Stomach (tissue), 19 donors: ENCODE measurements at places on chromosomes 6 and 20. TPM values are rescaled to one million over a fixed set of nuclear protein-coding genes. Genes with fewer than 3 reads are reported as not detected.

GRCh38 chr6:47521961-47522360 lies 44.4 kb downstream of the CD2AP start:
- no peak overlapping the region for H3K27ac ChIP-seq
- DNase-seq, result no peak
- H3K4me3 ChIP-seq, result no peak overlapping the region
- H3K36me3 ChIP-seq, result no peaks in the 10 kb centered on the region
- H3K27me3 ChIP-seq, result no peaks in the 10 kb centered on the region

DNA sequence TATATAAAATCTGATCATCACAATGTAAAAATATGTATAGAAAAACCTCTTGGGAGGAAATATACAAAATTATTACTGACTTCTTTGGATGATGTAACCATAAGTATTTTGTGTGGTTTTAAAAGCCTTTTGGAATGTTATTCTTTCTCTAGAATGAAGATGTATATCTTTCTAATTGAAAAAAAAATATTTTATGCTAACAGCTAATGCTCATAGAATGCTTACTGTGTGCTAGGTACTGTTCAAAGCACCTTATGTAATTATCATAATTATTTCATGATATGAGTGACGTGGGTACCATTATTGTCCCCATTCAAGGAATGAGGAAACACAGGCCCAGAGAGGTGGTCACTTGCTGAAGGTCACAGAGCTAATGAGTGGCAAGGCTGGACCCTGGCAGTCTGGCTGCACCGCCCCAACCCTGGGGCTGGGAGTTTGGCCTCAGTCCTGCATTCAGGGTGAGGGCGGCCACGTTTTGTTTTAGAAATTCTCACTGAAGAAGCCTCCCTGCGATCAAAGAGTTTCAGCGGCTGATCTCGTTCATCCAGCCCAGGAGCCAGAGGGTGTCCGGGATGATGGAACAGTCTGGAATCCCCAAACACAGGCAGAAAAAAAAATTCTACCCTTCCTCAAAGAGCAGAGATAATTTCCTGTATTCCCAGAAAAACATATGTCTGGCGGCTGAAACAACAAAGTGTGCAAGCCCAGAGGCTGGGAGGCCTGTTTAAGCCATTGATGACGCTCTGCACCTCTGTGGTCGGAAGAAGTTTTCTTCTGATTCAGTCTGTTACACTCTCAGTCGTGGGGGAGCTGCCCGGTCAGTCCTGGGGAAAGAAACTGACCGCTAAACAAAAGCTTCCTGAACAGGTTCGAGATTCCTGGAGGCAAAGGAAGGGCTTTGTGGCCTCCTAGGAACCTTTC lies 37.3 kb downstream of the TFEB start:
- no peak overlapping the region for H3K27ac ChIP-seq
- H3K27me3 ChIP-seq, result no peaks in the 10 kb centered on the region
- H3K4me3 ChIP-seq, result no peak overlapping the region
- peaks cover 8% of the 10 kb centered on the region for H3K4me1 ChIP-seq

DNA sequence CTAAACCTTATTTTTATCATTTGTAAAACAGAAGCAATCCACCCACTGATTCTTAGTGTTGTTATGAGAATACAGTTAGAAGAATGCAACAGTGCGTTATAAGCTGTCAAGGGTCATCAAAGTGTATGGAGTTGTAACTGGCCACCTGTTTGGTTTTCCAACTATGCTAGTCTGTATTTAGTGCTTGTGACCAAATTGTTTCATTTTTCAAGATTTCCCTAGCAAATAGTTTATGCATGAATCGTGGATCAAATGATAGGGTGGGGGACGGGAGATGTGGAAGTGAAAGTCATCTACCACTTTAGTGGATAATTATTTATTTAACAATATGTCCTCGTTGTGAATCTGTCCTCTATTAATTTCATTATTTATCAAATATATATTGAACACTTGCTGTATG lies 175.4 kb upstream of the HDDC2 start:
- no peaks in the 10 kb centered on the region for H3K4me1 ChIP-seq
- H3K27ac ChIP-seq, result no peak overlapping the region
- H3K27me3 ChIP-seq, result no peaks in the 10 kb centered on the region
- no peak overlapping the region for H3K4me3 ChIP-seq
- DNase-seq, result no peak
- H3K36me3 ChIP-seq, result no peaks in the 10 kb centered on the region

DNA sequence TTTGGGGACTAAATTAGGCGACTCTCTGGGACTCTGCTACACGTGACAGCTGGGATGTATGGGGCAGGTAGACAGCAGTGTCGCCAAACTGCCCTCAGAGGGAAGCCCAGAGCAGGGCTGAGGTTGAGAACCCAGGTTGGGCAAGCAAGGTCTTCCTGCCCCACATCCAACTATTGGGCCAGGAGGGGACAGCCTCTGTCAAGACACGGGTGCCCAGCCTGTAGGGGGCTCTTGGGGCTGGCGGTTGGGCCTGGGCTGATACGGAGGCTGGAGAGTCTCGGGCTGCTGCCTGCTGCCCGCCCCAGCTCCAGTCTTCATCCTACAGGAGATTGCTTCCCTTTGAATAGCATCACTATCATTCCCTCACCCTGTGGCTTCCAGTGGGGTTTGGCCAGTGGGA lies 33.3 kb downstream of the CPNE5 start:
- no peaks in the 10 kb centered on the region for H3K4me1 ChIP-seq
- H3K36me3 ChIP-seq, result no peaks in the 10 kb centered on the region
- H3K4me3 ChIP-seq, result no peak overlapping the region
- H3K27ac ChIP-seq, result no peak overlapping the region

GRCh38 chr6:138555421-138555988 lies 56.2 kb upstream of the NHSL1 start:
- DNase-seq, result no peak
- no peaks in the 10 kb centered on the region for H3K36me3 ChIP-seq
- H3K4me1 ChIP-seq, result peaks cover 14% of the 10 kb centered on the region
- H3K27me3 ChIP-seq, result no peaks in the 10 kb centered on the region
- no peak overlapping the region for H3K4me3 ChIP-seq

DNA sequence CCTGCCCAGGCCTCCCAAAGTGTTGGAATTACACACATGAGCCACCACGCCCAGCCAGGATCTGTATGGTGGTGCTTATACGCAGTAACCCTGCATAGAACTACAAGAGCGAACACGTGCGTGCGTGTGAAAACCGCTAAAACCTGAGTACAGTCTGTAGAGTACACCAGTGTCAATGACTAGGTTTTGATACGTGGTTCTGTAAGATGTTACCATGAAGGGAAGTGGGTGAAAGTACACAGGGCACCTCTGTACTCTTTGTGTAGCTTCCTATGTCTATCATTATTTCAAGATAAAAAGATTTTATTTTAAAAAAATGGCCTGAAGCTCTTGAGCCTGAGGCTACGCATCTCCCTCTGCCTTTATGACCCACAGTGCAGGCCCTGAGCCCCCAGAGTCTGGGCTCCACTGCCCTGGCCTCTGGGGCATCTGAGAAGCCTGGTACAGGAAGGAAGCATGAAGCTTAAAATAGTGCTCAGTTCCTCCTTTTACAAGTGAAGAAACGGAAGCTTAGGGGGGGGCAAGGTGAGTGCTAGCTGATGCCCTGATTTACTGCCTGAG lies 21.6 kb downstream of the LY86 start:
- no peak overlapping the region for H3K4me3 ChIP-seq
- no peaks in the 10 kb centered on the region for H3K36me3 ChIP-seq
- H3K27me3 ChIP-seq, result no peaks in the 10 kb centered on the region
- peak; percentile 53 for DNase-seq
- H3K27ac ChIP-seq, result no peak overlapping the region

GRCh38 chr6:119493980-119494379 lies 144.4 kb upstream of the MAN1A1 start:
- H3K4me3 ChIP-seq, result no peak overlapping the region
- no peaks in the 10 kb centered on the region for H3K36me3 ChIP-seq
- no peaks in the 10 kb centered on the region for H3K27me3 ChIP-seq
- H3K4me1 ChIP-seq, result no peaks in the 10 kb centered on the region

- H3K27ac ChIP-seq, result no peak overlapping the region
- H3K4me1 ChIP-seq, result no peaks in the 10 kb centered on the region
- no peak for DNase-seq
- H3K27me3 ChIP-seq, result no peaks in the 10 kb centered on the region
- no peak overlapping the region for H3K4me3 ChIP-seq
Measured at GRCh38 chr6:21998582-21998981, 298.3 kb downstream of the PRL start.

DNA sequence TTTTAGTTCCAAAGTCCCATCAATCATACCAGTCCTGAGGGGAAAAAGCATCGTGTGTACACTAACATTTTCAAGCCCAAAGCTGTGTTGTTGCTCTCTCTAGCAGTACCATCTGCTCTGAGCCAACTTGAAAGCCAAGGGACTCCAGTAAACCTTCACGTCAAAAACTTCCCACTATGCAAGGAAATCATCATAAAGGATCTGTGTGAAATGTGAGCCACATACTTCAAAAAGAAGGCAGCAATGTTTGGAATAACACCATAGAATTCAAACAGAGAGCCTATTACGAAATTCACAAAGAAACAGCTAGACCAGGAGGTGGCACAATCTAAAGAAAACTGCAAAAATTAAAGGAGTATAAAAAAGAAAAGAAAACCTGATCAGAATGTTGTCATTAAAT lies 399.8 kb upstream of the EPHA7 start:
- H3K4me1 ChIP-seq, result no peaks in the 10 kb centered on the region
- no peaks in the 10 kb centered on the region for H3K36me3 ChIP-seq
- no peak overlapping the region for H3K27ac ChIP-seq
- no peak overlapping the region for H3K4me3 ChIP-seq
- H3K27me3 ChIP-seq, result no peaks in the 10 kb centered on the region

DNA sequence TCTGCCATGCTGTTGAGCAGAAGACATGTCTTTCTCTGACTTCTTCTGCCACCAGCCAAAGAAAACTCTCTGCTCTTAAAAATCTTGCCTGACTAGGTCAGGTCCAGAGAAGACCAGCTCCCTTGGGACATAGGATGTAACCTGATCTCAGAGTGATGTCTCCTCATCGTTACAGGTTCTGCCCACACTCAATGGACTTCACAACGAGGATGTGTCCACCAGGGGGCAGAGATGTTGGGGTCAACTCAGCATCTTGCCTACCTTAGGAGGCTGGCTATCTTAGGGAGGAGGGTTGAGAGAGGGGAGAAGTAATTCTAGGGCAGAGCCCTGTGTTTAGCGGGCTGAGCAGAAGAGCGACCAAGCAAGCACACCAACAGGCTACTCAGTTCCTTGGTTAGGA lies 207.6 kb upstream of the CDH4 start:
- DNase-seq, result no peak
- H3K4me3 ChIP-seq, result no peak overlapping the region
- H3K27ac ChIP-seq, result no peak overlapping the region
- H3K4me1 ChIP-seq, result no peaks in the 10 kb centered on the region

- no peak overlapping the region for H3K27ac ChIP-seq
- H3K27me3 ChIP-seq, result no peaks in the 10 kb centered on the region
- no peaks in the 10 kb centered on the region for H3K36me3 ChIP-seq
Measured at GRCh38 chr20:23167431-23167830, 81.3 kb upstream of the CD93 start.

GRCh38 chr6:89944826-89945407 lies 50.6 kb downstream of the GJA10 start:
- H3K4me3 ChIP-seq, result no peak overlapping the region
- no peak for DNase-seq

- no peak for DNase-seq
- H3K27me3 ChIP-seq, result no peaks in the 10 kb centered on the region
- no peaks in the 10 kb centered on the region for H3K4me1 ChIP-seq
- no peak overlapping the region for H3K4me3 ChIP-seq
Measured at GRCh38 chr20:14716351-14716801, 379.0 kb upstream of the FLRT3 start.

GRCh38 chr6:40398810-40399477 lies 188.2 kb downstream of the LRFN2 start:
- no peaks in the 10 kb centered on the region for H3K36me3 ChIP-seq
- peaks cover 48% of the 10 kb centered on the region for H3K4me1 ChIP-seq
- DNase-seq, result no peak
- no peaks in the 10 kb centered on the region for H3K27me3 ChIP-seq
- no peak overlapping the region for H3K27ac ChIP-seq
- H3K4me3 ChIP-seq, result no peak overlapping the region

DNA sequence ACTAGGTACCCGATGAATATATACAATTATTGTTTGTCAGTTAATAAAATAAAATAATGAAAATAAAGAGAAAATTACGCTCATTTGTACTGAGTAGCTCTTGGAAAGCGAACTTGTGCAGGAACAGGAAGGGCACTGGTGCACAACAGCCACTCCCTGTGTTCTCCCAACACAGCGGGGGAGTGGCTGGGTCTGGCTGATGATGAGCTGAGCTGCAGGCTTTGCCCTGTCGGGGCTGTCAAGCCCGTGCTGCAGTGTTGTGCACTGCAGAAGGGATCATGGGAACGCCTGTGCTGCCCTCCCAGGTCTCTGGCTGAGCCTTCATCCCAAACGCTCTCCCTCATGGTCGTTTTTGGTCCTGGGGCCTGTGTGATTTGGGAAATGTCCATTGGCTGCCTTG lies 131.7 kb upstream of the MAP3K4 start:
- no peak for DNase-seq
- no peak overlapping the region for H3K27ac ChIP-seq
- no peaks in the 10 kb centered on the region for H3K36me3 ChIP-seq
- H3K4me3 ChIP-seq, result no peak overlapping the region
- H3K4me1 ChIP-seq, result no peaks in the 10 kb centered on the region

DNA sequence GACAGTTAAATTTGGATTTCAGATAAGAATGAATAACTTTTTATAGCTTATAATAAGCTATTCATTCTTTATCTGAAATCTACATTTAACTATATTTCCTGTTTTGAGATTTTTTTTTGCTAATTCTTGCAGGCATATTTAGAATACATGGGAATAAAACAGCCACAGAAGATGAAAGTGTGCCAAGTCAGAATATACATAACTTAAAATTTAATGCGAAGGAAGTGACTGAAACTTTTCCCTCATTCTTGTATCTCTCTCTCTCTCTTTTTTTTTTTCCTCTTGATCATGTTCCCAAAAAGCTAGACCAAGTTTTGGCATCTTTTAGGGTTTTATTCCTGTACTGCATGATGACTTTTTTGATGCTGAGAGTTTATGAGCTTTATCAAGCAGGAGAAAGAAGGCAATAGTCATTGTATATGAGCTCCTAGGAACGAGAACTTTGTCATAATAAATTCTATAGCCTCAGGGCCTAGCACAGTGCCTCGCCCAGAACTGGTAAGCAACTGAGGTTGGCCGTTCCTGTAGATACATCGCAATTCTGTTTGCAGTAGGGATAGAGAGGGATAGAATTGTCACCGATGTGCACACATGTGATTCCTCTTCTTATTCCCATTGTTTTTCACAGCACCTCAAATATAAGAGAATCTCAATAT lies 205.2 kb downstream of the MYLK4 start:
- H3K4me1 ChIP-seq, result peaks cover 15% of the 10 kb centered on the region
- no peaks in the 10 kb centered on the region for H3K36me3 ChIP-seq
- no peak overlapping the region for H3K27ac ChIP-seq
- no peak overlapping the region for H3K4me3 ChIP-seq
- DNase-seq, result no peak

NR2E1 gene
- not detected for total RNA-seq

HLA-F gene
- 85.2 TPM for total RNA-seq

TRERF1 gene
- total RNA-seq, result 5.9 TPM

PPIL6 gene
- total RNA-seq, result not detected

LKAAEAR1 gene
- total RNA-seq, result not detected

GRIK2 gene
- total RNA-seq, result not detected

PDE10A gene
- total RNA-seq, result 58.2 TPM

SLC13A3 gene
- total RNA-seq, result not detected
